NK-92 treated with Interleukin-12 subunit alpha and Interleukin-12 subunit beta, amount 100 ng/mL, for 24 hours (cell line): ENCODE measurements at places on chromosomes 11 and 22.

DNA sequence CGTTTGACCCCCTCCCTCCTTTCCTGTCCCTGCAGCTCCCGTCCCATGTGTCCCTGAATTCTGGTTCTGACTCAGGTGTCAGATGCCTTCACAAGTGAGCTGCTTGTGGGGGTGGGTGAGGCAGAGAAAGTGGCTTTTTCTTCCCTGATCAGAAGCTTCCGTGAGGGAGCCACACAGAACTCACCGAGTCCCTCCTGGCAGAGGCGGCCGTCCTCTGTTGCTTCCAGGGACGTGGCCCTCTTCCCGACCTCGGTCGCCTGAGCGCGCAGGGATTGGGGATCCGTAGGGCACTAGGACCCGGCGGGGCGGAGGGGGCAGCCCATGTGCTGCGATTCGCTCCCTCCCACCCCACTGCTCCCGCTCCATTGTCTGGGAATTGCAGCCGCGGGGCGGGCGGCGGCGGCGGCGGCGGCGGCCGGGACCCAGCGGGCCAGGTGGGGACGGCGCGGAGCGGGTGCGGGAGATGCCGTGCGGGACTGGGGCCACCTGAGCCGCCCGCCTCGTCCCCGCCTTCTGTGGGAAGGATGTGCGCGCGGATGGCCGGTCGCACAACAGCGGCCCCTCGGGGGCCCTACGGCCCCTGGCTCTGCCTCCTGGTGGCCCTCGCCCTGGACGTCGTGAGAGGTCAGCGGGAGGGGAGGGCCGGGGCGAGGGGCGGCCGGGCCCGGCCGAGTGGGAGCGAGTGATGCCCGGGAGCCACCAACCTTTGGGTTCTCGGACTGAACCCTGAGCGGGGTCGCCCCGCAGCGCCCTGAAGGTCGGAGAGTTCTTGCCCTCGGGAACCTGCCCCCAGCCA lies at the start of gene TMEM132A:
Gene TMEM132A, plus strand, starts transcription at position 351 of the 796 bp plus-strand sequence. Its CDS starts 174 bp downstream, at position 525.
- no peak for DNase-seq

DNA sequence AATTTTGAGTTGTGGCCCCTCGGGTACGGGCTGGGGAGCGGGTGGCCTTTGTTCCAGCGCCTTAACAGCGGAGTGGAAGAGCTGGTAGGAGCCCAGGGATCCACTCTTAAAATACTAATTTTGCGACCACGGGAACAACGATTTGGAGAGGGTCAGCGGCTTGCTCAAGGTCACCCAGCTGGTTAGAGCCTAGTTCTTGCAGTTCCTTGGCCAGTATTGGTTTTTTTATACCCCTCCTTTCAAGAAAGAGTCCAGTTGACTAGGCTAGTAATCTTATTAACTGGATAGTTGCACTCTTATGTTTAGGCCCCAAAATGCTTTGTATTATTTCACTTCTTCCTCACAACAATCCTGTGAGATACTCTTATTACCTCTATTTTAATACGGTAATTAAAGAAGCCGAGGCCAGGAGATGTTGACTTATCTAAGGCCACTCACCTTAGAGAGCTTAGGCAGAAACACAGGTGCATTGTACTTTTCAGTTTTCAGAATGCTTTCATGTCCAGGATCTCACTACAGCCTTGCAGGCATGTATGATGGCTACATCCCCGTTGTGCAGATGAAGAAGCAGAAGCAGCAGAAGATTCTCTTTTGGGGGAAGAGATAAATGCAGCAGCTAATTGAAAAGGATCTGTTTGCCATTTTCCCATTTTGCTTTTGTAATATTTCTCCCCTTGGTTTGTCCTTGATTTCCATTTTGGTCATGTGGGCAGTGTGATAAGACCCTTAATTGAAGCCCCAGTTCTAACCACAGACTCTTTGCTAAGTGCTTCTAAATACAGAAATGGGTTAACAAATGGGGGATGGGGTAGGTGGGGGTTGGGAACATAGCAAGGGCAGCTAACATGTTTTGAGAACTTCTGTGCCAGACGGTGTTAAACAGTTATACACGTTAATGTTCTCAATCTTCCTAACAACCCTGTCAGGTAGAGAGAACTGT lies 1.4 kb downstream of the SREBF2 start:
- no peak for DNase-seq

- DNase-seq, result no peak
Observed at GRCh38 chr11:69533296-69534165, 52.1 kb downstream of the LINC01488 start.

GRCh38 chr11:50182486-50182885 lies 149.8 kb downstream of the OR4C45 start:
- DNase-seq, result no peak

DNA sequence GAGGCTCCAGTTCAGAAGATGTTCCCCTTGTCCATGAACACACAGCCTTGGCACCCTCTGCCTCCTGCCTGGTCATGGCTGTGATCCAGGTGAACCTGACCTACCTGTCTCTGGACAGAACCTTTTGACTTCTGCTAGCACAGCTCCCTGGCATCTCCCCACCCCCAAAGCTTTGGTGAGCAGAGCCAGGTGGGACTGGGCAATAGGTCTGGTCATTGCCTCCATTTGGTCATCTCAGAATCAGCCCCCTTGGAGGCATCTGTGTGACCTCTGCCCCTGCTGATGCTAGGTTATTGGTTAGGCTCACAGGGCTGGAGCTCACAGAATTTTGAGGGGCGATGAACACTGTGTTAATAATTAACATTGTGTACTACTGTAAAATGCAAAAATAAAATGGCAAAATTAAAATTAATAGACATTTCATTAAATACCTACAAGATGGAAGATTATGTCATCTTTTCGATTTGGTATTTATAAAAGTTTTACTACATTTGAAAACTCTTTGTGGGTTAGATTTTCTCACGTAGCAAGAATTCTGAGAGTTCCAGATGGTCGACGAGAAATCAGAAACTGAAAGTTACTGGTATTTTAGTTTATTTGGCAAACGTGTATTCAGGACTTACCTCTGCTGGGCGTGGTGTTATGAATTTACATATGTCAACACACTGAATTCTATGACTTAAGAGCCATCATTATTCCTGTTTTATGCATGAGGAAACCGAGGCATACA lies 8.3 kb upstream of the KIAA0930 start:
- DNase-seq, result no peak

DNA sequence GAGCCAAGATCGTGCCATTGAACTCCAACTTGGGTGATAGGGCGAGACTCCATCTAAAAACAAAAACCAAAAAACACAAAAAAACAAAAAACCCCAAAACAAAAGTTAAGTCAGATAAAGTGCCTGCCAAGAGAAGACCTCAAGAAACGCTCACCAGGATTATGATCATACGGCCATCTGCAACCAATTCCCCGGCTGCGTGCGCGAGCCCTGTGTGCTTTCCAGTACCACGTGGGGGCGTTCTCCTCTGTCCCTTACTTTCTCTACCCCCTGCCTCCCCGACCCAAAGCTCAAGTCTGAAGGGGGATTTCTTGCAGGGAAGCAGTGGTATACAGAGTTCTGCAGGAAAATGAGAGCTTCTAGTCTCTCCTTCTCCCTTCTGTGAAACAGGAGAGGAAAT lies 10.5 kb upstream of the RPS19BP1 start:
- DNase-seq, result no peak

GRCh38 chr11:118213781-118214180 lies 11.0 kb downstream of the JAML start:
- DNase-seq, result no peak

- DNase-seq, result no peak
Observed at GRCh38 chr11:80424012-80424695, 983.3 kb upstream of the TENM4 start.

GRCh38 chr11:109342261-109342660 lies 79.7 kb upstream of the C11orf87 start:
- DNase-seq, result no peak

DNA sequence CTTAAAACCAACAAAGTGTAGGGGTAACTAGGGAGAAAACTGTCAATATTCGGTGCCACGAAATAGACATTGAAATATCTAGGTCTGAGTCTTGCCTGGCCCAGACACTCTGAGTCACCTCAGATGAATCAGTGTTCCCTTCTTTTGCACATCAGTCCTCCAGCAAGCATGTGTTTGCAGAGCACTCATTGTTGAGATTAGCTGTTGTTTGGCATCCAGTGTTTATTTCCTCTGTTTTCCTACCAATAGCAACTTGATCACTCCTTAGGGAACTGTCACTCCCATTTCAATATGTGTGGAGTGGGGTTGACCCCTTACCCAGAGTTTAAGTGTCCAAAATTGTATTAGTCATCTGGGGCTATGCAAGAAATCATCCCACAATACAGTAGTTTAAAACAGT lies 4.7 kb upstream of the ASCC2 start:
- no peak for DNase-seq

- no peak for DNase-seq
Observed at GRCh38 chr11:2996976-2997375, 4.8 kb upstream of the NAP1L4 start.

DNA sequence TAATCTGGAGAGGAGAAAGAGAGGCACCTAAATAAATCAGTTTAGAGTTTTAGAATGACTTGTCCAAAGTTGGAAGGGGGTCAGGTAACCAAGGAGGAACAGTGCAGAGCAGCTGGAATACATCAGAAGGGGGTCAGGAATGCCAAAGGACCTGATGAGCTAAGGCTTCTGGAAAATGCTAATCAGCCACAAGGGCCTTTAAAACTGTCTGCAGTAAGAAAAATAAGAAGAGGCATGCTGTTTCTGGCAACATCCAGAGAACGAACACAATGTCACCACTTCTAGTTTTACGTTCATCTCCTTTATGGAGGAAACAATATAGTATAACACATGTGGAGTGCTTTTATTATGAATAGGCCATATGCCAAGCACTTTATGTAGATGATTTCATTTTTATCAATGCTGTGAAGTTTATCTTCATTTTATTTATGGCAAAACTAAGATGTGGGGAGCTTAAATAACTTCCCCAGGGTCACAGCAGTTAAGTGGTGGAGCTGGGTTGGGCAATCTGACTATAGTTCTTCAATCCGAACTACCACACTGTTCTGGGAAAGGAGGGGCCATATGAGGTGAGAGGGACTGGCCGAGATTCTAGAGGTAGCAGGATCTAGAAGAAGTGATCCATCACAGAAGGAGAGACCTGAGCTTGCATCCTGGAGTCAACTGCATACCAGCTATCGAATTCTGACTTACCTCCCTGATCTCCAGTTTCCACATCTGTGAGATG lies 22.6 kb downstream of the ACO2 start:
- DNase-seq, result no peak

DNA sequence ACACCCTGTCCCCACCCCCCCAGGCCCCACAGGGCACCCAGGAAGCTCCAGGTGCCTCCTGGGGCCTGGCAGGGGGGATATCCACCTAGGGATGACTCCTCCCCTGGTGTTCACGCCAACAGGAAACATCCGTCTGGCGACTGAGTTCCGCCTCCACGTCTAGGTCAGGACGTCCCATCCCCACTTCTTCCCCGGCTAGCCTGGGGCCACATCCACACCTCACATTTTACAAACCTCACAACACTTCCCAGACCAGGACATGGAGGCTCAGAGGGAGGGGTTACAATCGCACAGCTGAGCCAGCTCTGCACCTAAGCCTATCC lies 21.0 kb downstream of the MAFF start:
- no peak for DNase-seq

DNA sequence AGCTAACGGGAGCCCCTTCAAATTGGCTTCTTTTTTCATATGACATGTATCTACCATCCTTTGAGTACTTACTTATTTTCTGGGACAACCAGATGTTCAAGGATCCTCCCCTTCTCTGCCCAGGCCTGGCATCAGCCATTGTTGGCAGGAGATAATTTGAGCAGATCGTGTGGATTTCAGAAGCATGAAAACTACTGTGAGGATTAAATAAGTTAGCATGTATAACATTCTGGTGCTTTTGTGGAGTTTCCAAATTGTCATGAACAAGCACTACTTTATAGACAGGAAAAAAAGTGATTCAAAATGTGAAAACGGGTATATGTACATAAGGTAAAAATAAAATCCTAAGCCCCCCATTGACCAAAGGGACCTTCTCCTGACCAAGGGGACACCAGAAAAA lies 2.1 kb upstream of the NADSYN1 start:
- no peak for DNase-seq

GRCh38 chr11:116376547-116376946 lies 396.2 kb downstream of the BUD13 start:
- DNase-seq, result no peak

GRCh38 chr22:47654922-47655491 lies 892.6 kb downstream of the TBC1D22A start:
- DNase-seq, result no peak

DNA sequence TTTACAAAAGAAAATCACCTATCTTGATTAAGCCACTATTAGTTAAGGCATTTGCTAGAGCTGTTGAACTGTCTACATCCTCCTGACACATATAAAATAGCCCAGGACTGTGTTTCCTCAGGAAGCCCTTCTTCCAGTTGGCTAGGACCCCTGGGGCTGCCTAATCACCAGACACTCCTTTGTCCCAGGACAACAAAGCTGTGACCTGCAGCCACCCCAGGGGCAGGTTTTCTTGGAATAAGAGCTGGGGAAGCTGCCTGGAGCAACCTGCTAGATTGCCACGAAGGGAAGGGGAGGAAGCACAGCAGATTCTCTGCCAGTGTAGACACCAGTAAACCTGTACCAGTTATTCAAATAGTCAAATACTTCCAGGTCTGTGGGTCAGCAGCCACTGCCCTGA lies 17.6 kb downstream of the CHST1 start:
- DNase-seq, result no peak

GRCh38 chr22:29948385-29948769 lies 65.4 kb downstream of the MTMR3 start:
- no peak for DNase-seq

DNA sequence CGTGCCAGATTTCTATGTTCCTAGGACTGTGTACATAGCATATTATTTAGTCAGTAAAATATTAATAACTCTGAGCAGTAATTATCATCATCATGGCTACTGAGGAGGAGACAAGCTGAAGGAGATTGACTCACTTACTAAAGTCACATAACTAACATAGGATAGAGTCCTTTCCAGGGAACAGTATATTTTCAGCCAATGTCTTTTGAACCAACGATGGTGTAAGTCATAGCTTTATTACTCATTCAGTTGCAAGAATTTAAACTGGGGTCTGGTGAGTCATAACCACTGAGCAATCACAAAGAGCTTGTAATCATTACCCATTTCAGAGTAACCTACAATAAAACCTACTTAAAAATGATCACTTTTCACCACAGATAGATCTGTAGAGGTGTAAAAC lies 1564.8 kb upstream of the TENM4 start:
- DNase-seq, result no peak

DNA sequence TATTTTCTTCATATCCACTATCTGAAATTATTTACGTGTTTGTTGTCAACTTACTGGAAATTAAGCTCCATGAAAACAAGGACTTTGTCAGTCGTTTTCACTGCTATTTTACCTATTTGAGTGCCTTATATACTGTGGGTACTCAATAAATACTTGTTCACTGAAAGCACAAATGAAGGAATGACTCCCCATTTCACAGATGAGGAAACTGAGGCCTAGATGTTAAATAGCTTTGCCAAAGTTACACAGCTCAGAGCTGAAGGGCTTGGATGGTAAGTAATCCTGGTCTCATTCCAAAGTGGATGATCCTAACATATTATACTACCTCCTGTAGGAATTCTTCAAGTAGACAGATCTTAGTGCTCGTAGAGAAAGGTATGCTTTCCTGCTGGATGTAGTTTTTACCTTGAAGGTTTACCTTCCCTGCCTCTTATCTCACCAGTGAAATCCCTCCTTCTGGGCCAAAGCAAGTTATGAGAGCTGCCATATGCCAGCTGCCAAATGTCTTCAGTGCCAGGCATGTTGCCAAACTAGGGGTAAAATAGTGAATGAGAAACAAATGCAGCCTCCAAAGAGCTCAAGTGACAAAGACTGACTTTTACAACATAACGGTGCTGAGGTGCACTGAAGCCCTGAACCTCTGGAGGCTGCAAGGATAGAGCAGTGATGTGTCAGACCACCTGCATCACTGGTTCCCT lies 129.7 kb downstream of the TRIM44 start:
- DNase-seq, result no peak
